Panc1 (cell line): ENCODE measurements at places on chromosomes 7 and 10.

- DNase-seq = no peak
Measured at GRCh38 chr10:35561715-35562114, 43.4 kb upstream of the GJD4 start.

DNA sequence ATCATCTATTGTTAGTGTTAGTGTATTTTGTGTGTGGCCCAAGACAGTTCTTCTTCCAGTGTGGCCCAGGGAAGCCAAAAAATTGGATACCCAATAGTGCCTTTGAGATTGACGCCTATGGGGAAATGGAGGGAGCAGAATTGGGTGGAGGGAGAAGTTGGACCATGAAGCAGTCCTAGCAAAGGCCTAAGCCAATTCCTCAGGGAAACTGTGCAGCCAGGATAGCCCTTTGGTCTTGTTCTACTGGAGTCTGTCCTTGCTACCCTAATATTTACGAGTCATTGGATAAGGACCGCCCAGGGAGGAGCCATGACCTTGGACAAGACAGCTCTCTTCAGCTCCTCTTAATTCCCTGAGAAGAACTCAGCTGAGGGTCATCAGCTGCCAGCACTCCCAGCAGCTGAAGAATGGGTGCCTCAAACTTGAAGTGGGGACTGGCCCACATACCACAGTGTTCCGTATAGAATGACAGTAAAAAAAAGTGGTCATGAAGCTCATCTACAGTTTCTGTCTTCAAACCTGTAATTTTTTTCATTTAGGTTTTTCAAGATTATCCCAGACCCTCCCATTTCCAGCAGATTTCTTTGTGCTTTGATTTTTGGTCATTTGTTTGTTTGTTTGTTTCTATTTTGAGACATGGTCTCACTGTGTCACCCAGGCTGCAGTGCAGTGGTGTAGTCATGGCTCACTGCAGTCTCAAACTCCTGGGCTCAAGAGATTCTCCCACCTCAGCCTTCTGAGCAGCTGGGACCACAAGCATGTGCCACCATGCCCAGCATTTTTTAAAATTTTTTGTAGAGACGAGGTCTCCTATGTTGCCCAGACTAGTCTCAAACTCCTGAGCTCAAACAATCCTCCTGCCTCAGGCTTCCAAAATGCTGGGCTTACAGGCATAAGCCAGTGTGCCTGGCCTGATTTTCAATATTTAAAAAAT lies 81.2 kb downstream of the C1GALT1 start:
- no peak for DNase-seq

DNA sequence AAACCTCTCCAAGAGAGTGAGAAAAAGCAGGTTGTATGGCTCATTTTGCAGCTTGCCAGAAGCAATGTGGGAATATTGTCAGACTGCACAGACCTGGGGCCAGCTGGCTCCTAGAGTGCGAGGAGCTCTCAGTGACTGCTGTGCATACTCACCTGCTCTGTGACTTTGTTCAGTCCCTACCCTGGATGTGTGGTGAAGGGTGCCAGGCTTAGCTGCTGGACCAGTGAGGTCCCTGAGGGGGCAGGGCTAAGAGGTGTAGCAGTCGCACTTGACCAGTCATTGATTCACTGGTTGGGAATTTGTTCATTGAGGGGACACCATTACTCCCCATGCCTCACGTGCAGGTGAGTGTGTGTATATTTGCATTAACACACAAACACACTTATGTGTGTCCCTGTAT lies 60.1 kb downstream of the IKZF1 start:
- no peak for DNase-seq

DNA sequence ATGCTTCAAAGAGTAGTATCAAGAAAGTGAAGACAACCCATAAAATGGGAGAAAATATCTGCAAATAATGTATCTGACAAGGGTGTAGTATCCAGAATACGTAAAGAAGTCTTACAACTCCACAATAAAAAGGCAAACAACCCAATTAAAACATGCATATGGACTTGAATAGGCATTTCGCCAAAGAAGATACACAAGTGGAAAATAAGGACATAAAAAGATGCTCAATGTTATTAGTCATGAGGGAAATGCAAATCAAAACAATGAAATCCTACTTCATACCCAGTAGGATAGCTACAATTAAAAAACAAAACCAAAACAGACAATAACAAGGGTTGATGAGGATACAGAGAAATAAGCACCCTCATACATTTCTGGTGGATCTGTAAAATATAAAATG lies 79.2 kb downstream of the NUDCD3 start:
- DNase-seq = no peak

GRCh38 chr10:6503171-6503570 lies 76.9 kb downstream of the PRKCQ start:
- no peak for DNase-seq

- no peak for DNase-seq
Measured at GRCh38 chr10:79022565-79023230, 46.1 kb upstream of the ZMIZ1 start.

DNA sequence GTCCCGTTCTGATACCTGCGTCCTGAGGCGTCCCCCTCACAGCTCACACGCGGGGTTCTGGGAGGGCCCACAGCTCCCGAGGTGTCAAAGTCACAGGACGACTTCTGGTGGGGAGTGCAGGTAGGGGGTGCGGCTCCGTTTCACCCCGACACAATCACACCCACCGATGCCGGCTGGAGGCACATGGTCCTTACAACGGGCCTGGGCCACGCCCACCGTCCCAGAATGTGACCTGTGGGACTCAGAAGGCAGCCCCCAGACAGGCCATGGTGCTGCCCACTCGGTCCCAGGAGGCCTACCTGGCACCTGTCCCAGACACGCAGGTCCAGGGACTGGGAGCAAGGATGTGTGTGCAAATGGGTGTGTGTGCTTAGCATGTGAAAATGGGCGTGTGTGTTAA lies 86.0 kb downstream of the UNCX start:
- DNase-seq = no peak

GRCh38 chr7:151704960-151705635 lies 171.8 kb downstream of the PRKAG2 start:
- DNase-seq = no peak

DNA sequence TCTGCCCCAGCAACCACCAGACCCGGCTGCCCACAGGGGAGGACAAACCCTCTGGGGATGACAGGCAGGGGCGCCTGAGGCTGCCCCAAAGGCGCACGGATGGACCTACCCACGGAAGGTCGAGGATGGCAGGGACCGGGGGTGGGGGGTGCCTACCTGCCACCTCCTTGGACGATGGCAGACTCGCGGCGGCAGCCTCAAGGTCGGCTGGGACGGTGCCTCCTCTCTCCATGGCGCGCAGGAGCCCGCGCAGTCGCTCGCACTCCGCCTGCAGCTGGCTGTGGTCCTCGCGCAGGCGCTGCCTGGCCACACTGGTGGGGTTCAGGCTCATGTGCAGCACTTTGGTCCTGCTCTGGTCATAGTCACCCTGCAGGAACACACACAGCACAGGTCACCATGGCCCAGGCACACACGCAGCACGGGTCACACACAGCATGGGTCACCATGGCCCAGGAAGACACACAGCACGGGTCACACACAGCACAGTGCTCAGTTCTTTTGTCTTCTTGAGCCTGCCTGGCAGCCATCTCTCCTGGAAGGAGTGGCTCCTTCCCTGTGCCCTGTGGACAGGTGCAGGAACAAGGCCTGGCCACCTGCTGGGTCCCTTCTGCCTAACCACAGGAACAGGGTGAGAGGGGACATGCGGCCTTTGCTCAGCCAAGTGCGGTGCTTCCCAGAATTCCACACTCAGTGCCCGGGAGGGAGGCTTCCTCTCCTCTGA lies 266.6 kb downstream of the ELFN1 start:
- DNase-seq = no peak

DNA sequence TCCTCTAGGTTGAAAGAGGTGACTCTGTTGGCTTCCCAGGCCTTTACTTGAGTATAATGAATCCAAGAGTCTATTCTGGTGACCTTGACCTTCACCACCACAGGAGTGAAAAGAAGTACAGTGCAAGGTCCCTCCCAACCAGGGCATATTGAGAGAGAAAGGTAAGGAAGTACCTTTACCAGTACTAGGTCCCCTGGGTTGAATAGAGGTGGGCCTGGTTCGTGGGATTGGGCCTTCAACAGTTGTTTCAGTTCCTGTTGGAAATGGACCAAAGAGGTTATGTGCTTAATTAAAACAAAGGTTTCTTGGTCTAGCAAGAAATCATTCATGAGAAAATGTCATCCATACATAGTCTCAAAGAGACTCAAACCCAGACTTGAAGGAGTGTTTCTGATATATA lies 6.4 kb upstream of the SFTPA1 start:
- no peak for DNase-seq

DNA sequence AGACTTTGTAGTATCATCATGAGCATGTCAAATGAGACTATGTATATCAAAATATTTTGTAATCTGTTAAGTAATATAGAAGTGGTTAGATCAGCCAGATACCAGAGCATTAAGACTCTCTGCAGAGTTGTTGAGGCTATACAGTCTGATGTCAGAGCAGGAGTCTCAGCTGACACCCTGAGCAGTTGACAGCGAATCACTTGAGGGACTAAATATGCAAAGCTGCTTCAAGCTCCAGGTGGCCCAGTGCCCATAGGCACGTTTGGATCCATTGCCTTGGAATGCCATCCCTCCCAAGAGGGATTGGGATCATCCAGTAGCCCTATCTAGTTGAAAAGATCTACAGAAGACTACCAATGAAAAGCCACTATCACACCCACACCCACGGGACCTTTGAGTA lies 210.2 kb downstream of the TAX1BP1 start:
- no peak for DNase-seq

DNA sequence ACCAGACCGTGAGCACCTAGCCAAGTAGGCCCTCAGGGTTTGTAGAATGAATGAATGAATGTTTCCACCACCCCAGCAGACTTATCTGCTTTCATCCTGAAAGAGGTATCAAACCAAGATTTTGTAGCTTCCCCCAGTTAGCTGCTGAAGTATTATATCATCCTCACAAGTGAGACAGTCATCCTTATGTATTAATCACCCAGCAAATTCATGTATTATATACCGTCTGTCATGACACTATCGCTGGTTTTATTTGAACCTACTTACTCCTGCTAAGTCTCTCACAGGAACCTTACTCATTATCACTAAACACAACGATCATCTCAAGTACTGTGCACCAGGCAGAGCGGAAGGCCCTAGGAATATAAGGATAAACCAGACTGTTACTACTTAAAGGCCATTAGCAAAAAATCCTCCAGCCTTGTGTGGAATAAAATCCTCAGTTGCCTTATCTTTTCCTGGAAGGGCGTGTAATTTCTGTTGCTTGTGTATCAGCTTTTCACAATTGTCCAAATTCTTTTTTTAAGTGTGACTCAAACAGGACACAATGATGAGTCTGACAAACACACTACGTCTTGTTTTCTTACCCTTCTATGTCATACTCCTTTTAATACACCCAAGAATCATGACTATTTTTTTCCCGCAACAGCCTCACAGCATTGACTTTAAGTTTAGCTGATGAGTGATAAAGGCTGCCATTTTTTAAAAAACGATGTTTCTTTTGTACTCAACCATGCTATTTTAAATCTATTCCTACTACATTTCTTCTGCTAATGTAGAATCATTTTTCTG lies 176.1 kb upstream of the KLF14 start:
- DNase-seq = peak; percentile 84
